T-helper 2 cell (primary cell): ENCODE measurements at places on chromosomes 13 and 19.
A peak's percentile ranks its signal among the peaks of the same experiment; 100 is the strongest.

- no peak for DNase-seq
Measured at GRCh38 chr19:40585241-40585981, 8.7 kb downstream of the SHKBP1 start.

DNA sequence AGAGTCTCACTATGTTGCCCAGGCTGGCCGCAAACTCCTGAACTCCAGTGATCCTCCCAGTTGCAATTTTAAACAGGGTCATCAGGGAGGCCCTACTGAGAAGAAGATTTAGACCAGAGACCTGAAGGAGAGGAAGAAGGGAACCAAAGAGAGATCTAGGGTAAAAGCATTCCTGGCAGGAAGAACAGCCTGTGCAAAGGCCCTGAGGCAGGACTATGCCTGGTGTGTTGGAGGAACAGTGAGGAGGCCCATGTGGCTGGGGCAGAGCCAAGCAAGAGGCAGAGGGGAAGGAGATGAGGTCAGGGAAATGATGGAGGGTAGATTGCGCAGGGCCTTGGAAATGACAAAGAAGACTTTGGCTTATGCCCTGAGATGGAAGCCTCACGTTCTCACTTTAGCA is 34.5 kb downstream of the TINCR start:
- DNase-seq: no peak

- no peak for DNase-seq
Measured at GRCh38 chr19:55590109-55590508, 9.2 kb downstream of the FIZ1 start.

- no peak for DNase-seq
Measured at GRCh38 chr13:49649244-49649962, 21.1 kb downstream of the ARL11 start.

DNA sequence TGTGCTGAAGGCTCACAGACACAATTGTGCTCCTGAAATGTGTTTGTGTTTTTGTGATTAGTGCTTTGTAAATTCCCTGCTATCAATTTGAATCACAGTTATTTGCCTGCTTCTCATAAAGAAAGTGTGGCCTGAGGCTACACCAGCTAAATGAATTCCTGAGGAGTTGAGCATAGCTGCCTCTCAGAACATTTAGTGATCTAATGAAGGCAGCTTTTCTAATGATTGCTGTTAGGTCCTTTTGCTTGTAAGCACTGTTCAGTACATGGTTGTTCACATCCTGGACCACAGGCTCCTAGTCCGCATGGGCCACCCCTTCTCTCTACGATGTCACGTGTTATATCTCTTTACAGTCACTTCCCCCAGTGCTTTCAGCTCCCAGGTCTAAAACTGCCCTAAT is 238.2 kb downstream of the B3GLCT start:
- peak; percentile 2 for DNase-seq

GRCh38 chr19:45253396-45254027 is 2.4 kb downstream of the MARK4 start:
- DNase-seq: peak; percentile 49

GRCh38 chr19:5631567-5632240 is 8.8 kb downstream of the SAFB start:
- no peak for DNase-seq

DNA sequence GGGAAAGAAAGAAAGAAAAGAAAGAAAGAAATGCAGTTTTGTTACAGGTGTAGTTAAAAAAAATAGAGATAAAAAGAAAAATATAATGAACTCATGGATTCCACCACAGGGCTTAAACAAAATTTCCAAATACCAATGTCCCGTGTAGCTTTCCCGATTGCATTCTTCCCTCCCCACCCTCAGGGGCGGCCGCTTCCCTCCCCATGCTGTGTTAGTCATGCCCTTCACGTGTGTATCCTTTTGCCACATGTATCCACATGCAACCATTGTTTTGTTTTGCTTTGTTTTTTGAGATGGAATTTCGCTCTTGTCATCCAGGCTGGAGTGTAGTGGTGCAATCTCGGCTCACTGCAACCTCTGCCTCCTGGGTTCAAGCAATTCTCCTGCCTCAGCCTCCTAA is 3.6 kb upstream of the KMT5C start:
- no peak for DNase-seq

DNA sequence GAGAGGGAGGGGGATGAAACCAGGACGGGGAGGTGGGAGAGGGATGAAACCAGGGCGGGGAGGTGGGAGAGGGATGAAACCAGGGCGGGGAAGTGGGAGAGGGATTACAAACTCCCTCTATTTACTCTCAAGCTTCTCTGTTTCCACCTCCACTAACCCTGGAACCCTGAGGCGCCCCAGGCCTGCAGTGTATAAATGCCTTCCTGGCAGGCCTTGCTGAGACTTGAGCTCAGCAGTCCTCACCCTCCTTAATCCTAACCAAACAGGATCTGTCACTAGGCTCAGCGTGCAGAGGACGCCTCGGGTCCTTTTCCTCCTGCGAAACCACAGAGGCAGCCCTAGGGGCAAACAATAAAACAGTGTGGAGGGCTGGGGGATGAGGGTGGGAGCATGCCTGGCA is 32.1 kb upstream of the OR1M1 start:
- no peak for DNase-seq

DNA sequence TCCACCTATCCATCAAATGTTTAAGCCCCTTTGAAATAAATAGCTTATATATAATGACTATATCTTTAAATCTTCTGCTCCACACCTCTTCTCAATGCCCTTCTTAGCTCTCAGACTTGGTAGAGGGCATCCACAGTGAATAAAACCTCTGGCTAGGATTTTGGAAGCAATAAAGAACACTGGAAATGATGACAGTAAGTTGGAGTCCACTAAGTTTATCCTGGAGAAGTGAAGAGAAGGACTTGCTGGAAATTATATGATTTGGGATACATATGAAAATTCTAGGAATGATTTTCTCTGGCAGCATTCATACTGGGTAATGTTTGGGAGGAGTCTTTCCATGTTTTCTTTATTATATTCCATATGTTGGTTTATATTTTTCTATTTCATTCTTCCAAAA is 133.5 kb upstream of the KL start:
- no peak for DNase-seq

DNA sequence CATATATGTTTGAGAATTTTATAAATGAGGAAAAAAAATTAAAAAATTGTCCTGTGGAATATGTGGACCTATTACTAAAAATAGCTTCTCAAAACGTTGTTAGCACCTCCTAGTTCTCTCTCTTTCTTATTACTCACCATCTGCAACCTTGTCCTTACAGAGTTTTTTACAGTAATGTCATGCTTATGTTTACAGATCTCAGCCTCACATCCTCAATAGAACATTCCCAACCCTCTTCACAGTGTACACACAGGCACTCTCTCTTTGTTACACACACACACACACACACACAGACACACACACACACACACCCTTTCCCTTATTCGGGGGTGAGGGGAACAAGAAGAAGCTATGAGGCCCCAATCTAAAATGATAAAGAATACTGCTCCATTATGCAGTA is 197.7 kb downstream of the SLITRK6 start:
- no peak for DNase-seq

DNA sequence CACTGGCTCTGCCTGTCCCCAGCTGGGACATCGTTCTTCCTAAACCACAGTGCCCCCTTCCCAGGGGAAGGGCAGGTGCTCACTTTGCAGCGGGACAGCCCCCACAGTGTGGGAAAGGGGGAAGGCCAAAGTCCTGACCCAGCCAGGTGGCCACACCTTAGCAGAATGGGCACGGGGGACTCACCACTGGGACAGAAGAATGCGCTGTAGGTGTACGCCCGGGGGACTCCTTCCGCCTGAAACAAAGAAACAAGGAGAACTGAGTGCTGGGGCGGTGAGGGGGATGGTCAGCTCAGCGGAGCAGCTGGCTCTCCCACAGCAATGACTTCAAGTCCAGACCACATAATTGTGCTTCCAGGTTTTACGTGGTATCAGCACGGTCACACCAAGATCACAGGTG is 49.4 kb downstream of the F2RL3 start:
- DNase-seq: no peak

DNA sequence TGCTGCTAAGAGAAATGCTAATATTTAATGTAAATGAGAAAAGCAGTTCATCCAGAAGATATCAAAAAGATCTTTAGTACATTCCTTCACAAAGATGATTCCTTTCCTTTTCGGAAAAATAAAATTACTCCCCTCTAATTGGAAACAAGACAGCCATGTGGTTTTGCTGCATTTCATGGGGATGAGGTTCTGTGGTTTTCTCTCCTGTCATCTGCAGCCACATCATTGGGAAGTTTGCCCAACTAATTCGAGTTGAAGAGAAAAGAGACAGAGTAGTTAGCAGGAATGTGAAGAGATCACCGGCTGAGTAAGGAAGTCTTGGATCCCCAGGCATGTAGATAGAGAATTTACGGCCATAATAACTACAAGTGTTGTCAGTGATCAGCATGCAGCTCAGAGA is 122.1 kb downstream of the CYSLTR2 start:
- no peak for DNase-seq

GRCh38 chr19:38012944-38013343 is 105.9 kb downstream of the SIPA1L3 start:
- no peak for DNase-seq

- DNase-seq: no peak
Measured at GRCh38 chr19:7211191-7211951, 82.8 kb downstream of the INSR start.
